ENCODE measurements at places on chromosomes 16 and 17.

DNA sequence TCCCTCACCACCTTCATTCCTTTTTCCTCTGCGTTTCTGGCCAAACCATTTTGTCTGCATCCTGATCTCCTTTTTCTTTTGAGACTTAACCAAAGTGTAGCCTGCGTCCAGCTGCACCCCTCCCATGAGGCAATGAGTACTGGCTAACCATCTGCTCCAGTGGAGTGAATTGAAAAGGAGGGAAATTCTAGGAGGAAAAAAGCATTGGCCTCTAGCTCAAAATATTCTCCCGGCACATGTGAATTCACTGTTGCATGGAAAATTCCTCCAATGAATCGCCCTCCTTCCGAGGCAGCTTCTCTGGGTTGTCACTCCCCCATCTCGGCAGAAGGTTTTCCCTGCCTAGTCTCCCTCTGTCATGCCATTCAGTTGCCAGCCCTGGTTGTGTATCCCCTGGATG lies 5.6 kb downstream of the RAP1GAP2 start:
- no peak for DNase-seq

GRCh38 chr16:84739349-84740124 lies 39.7 kb downstream of the USP10 start:
- no peak for DNase-seq

DNA sequence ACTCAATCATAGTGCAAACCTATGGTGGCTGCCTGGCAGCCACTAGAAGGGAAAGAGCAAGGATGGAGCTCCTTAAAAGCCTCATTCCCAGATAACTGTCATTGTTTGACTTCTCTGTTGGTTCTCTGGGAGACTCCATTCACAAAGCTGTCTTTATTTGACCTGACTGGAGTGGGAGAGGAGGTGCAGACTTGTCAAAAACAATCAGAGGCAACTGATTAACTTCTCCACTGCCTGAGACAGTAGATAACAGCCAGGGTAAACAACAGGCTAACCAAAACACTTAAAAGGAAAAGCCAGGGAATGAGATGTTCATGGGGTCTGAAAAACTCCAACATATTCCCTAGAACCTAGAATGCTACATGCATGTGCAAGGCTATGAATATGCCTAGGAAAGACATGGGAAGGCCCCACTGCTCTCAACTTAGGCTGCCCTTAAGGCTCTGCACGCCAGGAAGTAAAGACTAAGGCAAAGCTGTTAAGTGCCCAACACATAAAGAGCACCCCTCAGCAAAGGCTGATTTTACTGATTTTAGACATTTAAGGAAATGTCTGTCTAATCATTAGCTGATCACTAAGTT lies 82.0 kb downstream of the TTC19 start:
- DNase-seq: no peak

GRCh38 chr16:74372953-74373846 lies 2.9 kb upstream of the NPIPB15 start:
- DNase-seq: no peak

DNA sequence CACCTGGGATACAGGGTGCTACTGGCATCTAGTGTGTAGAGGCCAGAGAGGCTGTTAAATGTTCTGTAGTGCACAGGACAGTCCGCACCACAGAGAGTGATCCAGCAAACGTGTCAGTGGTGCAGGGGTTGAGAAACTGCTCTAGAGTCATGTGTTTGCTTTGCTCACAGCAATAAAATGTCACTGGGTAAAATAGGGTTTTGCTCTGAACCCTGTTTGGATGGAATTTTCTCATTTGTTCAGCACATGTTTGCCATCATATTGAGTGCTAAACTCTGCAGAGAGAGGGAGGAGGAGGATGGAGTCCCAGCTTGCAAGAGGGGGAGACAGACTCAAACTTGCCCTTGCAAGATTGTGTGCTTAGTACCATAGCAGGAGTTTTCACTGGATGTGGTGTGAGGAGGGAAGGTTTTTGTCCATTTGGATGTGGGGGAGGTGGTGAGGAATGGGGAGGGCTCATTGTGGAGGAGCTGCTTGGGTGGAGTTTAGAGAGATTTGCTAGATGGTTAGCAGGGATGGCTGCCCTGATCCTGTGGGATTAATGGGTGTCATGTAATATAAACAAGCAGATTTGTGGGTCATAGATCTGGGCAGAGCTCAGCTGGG lies 11.8 kb downstream of the PLCG2 start:
- no peak for DNase-seq

GRCh38 chr16:75394941-75395340 lies 38.4 kb downstream of the CFDP1 start:
- no peak for DNase-seq

DNA sequence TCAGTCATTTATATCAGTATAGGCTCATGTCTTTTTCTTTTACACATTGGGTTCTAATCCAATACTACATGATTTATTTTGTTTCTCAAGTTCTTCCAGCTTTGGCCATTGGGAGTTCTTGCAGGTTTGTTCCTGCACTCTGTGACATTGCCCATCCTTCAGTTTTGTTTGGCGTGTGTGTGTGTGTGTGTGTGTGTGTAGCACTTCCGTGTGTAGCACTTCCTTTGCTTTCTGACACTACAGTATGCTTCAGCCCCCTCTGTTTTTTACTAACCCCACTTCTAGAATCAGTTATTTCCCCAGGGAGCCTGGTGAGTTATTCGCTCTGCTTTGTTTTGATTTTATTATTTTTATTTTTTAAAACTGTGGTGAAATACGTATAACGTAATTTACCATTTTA lies 75.6 kb upstream of the LGALS9 start:
- no peak for DNase-seq

Data from kidney capillary endothelial cell (primary cell).